ENCODE measurements at places on chromosomes 6 and 20.

DNA sequence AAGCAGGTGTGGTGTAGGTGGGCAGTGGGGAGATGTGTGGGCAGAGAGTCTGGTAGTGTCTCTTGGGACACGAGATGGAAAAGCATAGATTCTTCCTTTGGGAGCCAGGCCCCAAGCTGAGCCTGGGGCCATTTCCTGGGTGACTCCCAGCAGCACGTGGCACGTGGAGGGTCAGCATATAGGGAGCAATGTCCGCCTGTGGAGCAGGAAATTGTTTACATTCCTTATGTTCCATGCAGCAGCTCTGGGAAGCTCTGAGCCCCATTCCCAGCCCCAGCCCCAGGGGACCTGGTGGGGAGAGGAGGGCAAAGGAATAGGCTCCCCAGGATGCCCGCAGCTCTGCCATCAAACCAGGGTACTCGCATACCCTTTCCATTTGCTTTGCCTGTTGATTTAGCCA lies 57.6 kb downstream of the DAAM2 start:
- no peak for DNase-seq

DNA sequence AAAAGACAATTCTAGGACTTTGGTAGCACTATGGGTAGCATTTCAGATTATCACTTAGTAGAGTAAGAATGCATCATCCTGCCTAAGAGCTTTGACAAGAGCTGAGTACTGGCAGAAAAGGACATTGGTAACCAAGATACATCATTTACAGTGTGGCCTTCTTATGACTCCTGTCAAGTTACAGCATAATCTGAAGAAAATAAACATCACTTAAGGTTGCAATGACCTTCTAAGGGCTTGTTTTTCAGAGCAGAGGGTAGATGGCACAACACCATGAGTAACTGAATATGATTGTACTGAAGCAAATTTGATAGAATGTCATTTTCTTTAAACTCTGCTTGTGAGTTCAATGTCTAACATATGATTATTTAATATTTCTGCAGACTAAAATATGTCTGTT lies 822.6 kb downstream of the TBC1D32 start:
- no peak for DNase-seq

DNA sequence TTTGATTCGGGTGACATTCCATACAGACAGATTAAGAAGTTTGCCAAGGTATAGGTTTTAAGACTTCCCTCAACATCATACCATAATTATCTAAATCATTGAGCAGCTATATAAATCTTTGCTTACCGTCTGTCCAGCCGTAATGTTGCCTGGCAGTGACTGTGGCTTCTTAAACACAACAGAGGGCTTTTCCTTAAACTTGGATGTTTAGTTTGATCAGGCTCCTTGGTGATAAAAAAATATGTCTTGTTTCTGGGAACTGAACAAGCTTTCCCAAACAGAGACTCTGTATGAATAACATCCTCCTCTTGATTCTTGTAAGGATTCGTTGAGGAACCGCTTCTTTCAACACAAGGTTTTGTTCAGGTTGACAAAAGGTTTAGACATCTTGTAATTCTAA lies 130.9 kb downstream of the QKI start:
- no peak for DNase-seq

- no peak for DNase-seq
These were observed 351.4 kb downstream of the FOXA2 start for GRCh38 chr20:22232923-22233322.

DNA sequence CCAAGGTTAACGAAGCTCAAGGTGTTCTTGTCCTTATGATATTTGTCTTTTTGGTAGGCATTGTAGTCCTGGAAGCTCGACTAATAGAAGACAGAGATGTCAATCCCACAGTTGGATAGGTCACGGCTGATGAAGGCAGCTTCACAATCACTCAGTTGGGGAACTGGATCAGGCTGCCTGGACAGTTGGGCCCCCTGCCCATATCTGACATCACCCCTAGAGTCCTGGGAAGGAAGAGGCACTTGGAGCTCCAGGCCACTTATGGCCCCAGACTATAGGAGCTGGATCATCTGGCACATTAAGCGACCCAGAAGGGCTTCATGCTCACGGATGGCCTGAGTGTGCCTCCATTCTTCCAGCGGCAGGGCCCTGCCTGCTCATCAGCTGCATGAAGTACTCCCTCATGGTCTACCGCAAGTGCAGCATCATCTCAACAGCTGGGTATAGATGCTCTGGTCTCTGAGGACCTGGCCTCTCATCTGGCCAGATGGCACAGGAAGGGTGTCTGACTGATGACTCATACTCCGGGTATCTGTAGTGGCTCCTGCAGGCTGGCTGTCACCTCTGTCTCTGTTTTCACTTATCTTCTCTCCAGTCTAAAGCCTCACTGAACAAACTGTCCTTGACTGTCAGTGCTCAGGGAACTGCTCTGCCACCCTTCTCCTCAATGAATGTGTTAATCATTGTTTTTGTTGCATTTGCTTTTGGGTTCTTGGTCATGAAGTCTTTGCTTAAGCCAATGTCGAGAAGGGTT lies 29.2 kb upstream of the SSR1 start:
- no peak for DNase-seq

DNA sequence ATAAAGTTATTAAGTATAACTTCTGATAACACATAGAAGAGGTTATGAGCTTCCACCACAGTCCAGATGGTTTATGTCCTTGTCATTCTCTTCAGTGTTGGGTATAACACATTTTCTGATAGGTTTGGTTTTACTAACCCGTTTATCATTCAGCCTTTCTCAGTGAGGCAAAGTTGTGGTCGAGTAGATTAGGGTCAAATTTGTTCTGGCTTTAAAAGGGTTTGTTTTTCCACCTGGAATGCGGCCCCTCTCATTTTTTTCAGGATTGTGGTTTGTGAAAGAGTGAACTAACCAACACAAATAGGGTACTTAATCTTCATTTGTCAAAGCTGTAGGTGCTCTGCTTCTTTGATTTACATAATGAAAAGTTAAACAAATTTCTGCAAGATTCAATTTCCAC lies 204.2 kb upstream of the ASCC3 start:
- DNase-seq: no peak

DNA sequence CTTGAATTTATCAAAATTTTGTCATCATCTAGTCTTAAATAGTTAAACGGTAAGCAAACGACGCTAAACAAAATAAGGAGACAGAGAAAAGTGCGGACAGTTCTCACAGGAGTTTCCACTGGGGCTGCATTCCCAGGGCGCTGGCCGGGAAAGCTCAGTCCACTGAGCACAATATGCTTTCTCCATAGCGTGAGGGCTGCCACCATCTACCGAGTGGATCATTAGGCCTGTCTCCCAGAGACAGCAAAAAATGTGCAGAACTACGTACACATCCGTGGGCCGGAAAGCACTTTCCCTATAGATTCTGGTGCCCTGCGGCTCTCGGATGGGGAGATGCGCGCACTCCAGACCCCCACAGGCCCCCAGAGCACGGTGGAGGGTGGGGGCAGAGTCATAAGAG lies 84.9 kb downstream of the THBS2 start:
- DNase-seq: no peak

GRCh38 chr6:137883400-137884148 lies 16.5 kb downstream of the TNFAIP3 start:
- DNase-seq: no peak

- DNase-seq: no peak
These were observed 859.6 kb downstream of the EYS start for GRCh38 chr6:64847396-64847795.

GRCh38 chr6:45655745-45656476 lies 278.2 kb upstream of the SUPT3H start:
- DNase-seq: no peak

- DNase-seq: no peak
These were observed 19.5 kb downstream of the DUSP22 start for GRCh38 chr6:311679-312220.

DNA sequence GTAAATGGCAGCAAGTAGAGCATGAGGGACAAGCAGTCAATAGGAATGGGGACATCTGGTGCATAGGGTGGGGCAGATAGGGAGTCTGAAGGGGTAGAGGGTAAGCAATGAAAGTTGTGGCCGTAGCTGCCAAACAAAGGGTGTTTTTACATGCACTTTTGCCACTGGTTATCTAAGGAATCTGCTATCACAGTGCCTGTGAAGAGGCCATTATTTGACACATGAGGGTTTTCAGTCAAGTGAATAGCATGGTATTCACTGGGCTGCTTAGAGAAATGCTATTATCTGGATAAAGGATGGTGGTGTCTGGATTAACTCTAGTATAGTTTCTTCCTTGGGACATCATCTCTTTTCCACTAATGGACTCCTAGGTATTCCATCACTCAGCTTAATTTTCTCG lies 118.2 kb downstream of the CARMIL1 start:
- no peak for DNase-seq

GRCh38 chr6:120938876-120939472 lies 395.3 kb downstream of the TBC1D32 start:
- DNase-seq: no peak

DNA sequence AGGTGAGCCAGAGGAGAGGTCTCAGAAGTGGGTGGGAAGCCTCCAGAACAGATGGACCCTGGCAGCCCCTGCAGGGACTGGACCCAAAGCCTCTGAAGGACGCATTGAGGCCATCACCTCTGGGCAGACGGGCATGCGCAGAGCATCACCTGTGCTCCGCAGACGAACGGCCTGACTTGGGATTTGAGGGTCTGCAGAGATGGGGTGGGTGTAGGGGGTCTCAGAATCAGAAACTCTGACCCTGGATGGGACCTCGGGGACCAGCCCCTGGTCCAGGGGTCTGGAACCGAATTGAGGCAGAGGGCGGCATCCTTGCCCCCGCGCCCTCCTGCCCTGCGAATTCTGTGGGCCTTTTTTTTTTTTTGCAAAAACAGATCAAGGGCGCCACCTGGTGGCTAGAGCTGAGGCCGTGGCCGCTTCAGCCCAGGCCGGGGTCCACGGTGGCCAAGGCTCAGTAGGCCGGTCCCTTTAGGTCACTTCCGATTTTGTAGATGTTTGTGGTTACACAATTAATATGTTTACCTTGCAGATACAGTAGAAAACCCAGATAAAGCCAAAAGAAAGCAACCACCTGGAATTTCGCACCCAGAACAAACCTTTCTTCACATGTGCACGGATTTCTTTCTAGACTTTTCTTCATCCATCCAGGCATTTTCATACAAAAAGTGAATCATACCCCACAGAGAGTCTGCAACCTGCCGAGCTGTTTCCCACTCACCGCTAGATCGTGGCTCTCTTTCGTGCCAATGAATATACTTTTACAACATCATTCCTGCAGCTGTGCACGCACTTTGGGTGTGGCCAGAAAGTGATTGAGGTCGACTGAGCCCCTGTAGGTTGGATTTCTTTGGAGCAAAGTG lies 25.9 kb downstream of the ZBP1 start:
- peak; percentile 63 for DNase-seq

DNA sequence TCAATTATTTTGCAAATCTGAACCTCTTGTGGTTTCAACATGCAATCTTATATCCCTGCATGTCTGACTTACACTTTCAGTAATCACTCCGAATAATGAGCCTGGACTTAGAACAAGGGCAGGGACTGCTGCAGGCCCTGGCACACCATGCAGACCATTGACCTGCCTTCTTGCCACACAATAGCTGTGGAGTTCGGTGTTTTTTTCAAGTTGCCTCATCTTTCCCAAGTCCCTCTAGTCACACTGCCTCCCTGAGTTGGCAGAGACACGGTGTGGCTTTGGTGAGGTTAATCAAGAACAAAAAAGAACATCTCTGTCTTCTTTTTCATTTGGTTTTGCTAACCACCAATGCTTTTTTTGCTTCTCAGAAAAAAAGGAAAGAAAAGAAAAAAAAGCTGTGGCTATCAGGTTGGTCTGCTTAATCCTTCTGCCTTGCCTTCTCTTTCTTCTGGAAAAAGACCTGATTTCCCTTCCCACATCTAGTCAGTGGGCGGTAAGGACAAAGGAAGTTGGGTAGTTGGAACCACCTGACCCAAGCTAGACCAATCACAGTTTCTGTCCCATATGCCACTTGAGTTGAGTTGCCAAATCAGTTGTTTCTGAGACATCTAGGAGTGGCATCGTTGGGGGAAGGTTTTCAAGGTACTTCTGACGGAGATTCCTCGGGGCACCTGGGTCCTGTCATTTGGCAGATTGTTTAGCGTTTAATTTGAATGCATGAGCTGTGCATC lies 55.9 kb upstream of the TASP1 start:
- no peak for DNase-seq

GRCh38 chr6:47241742-47242482 lies 67.8 kb downstream of the TNFRSF21 start:
- DNase-seq: no peak

DNA sequence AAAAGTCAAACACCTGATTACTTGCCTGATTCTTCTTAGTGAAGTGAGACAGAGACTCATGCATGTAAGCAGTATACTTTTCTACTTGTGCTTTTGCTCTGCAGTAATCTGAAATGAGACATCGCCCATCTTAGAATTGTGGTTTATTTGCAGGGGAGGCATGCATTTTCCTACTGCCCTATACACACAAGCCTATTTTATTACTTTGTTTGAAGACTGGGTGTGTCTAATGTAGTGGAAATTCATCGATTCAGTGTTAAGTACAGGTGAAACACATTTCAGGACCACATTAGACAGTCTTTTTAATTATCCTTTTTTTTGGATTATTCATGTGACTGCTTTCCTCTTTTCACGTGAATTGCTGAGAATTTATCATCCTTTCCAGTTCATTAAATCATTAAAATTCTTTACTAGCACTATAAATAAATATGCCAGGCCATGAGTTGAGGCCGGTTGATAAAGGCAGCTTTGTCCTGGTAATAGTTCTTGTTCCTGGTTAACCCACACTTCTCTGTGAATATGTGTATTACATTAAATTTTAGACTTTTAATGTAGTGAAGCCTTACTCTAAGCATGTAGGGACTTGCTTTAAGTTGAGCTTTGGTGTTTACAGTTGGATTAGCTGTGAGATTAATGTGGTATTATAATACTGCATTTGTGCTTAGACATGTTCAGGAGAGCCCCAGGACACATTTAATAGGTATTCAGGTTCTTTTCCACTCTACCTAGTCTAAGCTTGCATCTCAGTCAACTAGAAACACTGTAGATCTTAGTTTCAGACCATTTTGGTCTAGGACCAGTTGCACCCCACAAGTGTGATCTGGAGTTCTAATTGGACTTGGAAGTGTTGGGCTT lies 10.8 kb upstream of the BTBD3 start:
- no peak for DNase-seq

GRCh38 chr6:26388014-26388413 lies 5.1 kb downstream of the BTN2A2 start:
- DNase-seq: no peak
